PC-3 (cell line): ENCODE measurements at places on chromosomes 6 and 20.

GRCh38 chr6:169489563-169490245, 212.1 kb downstream of the WDR27 start:
- no peak for DNase-seq

GRCh38 chr6:73585566-73586415, 65.0 kb upstream of the EEF1A1 start:
- peak; percentile 72 for DNase-seq

GRCh38 chr6:41371461-41371991, 36.1 kb downstream of the NCR2 start:
- DNase-seq: no peak

- DNase-seq: no peak
These were observed 13.0 kb downstream of the GMDS start for GRCh38 chr6:2232445-2232844.

- DNase-seq: no peak
These were observed 457.2 kb downstream of the KIF16B start for GRCh38 chr20:16115911-16116552.
